ENCODE measurements at places on chromosomes 7 and 10.
A peak's percentile ranks its signal among the peaks of the same experiment; 100 is the strongest.

DNA sequence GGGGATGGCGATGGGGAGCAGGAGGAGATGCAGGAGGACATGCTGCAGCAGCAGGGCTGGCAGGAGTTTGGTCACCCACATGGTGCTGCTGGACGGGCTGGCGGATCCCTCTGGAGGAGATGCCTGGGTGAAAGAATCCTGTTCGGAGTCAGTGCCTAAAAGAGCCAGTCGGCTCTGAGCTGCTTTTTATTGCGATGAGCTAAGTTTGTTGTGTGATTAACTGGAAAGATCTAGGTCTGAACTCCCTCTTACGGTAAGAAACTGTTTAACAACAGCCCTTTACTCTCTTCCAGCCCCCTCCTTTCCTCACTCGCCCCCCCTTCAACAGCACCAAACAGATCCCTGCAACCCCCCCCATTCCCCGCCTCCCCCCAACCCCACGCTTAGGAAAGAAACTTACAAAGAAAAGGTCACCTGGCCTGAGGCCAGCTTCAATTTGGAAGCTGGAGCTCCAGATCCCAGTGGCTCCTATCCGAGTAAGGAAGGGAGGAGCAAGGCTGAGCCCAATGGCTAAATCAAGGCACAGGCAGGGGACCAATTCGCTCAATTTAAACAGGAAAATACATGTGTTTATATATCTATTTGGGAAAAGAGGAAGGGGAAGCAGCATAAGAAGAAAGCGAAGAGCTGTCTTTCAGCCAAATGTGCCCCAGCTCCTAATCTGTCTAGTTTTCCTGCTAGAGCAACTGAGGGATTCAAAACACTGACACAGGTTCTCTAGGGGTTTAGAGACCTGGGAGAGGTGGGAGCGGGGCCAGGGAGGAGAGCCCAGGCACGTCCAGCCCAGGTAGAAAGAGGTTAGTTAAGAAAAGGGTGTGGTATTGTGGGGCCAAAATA lies at the start of gene HGF:
HGF (minus strand) TSS at position 157 of the 837 bp plus-strand sequence; CDS start at position 81, 76 bp downstream.
- peak; percentile 32 for DNase-seq

DNA sequence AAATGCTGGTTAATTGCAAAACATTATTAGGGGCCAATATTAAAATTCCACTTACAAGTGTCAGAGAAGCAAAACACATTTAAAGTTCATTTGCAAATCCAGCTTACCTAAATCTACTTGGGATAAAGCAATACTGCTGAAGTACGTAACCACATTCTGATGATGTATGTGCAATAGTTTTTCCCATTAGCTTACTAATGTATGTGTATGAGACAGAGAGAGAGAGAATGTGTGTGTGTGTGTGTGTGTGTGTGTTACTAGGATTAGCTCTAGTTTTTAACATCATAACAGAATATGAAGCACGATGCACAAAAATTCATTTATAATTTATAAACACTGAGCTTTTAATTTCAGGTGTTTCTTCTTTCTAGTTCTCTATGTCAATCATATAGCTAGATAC lies 1074.2 kb upstream of the C7orf33 start:
- DNase-seq: no peak

DNA sequence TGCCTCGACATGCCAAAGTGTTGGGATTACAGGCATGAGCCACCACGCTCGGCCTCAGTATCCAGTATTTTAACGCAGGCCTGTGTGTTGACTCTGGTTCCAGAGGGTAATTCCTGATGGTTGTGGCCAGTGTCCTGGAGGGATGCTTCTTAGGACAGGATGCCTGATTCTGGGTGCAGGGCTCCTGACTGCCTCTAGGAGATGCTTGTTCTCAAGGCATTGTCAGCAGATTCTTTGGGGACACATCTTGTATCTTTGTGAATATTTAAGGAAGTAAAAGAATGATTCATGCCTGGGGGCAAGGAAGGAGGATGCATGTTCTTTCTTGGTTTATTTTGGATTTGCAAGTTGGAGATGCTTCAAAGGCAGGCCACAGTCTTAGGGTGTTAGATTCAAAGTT lies 2.2 kb downstream of the ZDHHC4 start:
- DNase-seq: no peak

GRCh38 chr7:149853157-149853556 lies 15.0 kb downstream of the ZNF862 start:
- DNase-seq: no peak

GRCh38 chr10:103599211-103599610 lies 105.7 kb downstream of the NEURL1 start:
- DNase-seq: no peak

- DNase-seq: no peak
Observed at GRCh38 chr7:151427705-151428377, 12.1 kb downstream of the CRYGN start.

- DNase-seq: no peak
Observed at GRCh38 chr10:116993610-116994009, 11.4 kb downstream of the SHTN1 start.

GRCh38 chr7:36280840-36281812 lies 108.5 kb upstream of the ANLN start:
- DNase-seq: peak; percentile 49

DNA sequence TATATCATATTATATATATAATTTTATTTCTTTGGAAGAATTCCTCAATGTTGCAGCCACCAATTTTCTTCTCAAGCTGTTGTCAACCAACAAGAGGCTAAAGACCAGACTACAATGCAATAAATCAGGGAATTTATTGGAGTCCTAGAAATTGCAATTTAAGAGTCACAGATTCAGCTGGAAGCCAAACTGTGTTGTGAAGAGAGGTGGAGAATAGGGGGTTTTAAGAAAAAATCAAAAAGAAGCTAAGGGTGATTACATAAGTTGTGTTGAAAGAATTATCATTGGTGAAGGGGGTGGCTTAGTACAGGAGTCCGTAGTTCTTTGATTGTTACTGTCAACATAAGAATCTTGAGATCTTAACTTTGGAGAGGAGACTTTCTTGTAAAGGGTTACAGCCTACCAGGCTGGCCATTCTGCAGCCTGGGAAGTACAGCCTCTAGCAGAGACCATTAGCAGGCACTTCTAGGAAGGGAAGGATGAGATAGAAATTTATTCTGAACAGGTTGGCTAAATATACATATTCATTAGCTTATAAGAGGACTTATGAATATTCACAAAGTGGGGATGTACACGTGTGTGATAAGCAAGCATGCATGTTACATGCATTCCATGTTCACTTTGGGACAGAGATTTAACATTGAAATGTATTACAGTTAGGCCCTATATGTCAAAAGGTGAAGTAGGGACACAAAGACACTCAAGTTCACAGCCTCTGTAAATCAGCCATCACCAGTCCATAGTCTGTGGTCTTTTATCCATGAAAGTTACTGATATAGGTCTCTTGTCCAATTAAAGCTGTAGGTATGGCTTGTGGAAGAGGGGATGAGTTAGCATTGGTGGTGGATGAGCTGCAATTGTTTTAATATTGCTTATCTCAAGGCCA lies 8.3 kb upstream of the TMEM168 start:
- DNase-seq: no peak

GRCh38 chr10:113047151-113047550 lies 97.1 kb downstream of the TCF7L2 start:
- no peak for DNase-seq

DNA sequence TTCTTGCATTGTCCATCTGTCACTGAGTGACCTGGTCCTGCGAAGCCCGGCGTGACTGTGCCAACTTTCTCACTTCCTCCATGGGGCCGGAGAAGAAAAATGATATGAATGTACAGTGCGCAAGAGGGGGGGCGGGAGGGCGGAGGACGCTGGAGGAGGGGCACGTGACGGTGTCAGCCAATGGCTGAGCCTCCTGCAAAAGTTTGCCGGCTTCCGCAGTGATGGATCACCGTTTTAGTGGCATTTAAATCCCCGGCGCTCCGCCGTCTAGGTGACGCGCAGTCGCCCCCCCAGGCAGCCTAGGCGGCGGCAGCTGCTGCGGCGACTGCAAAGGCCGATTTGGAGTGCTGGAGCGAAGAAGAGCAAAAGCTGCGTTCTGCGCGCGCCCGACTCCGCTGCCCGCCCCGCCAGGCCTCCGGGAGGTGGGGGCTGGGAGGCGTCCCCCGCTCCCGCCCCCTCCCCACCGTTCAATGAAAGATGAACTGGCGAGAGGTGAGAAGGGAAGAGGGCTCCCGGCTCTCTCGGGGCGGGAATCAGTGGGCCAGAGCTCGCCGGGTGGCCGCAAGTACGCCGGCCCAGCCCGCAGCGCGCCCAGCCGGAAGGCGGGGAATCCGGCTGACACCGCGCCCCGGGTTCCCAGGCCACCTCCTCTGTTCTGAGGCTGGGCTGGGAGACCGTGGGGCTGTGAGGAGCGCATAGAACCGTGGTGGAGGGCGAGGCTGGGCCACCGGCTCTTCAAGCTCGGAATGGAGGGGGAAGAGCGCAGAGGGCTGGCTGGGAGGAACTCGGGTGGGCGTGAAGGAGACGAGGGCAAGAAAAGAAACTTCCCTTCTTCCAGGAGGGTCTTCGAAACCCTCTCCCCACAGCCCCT lies at the start of gene HOXA1:
HOXA1 (minus strand) TSS at position 104 of the 871 bp plus-strand sequence; CDS start at position 16, 88 bp downstream.
- peak; percentile 63 for DNase-seq

GRCh38 chr7:50307368-50308032 lies 3.0 kb downstream of the IKZF1 start:
- DNase-seq: no peak

- no peak for DNase-seq
Observed at GRCh38 chr10:102410429-102411073, 8.0 kb downstream of the PSD start.

DNA sequence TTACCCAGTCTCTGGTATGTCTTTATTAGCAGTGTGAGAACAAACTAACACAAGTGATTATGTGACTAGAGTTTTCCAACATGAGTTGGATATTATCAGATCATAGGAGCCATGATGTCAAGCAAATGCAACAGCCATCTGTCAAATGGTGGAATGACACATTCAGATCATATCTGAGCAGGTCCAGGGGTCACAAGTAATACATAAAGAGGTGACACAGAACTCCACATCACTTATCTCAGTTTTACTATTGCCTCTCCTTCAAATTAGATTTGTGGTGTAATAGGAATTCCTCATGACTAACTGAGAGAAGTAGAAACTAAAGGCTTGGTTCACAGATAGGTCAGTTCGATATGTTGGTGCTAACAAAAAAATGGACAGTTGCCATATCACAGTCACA lies 12.2 kb upstream of the SAMD9L start:
- no peak for DNase-seq

- DNase-seq: no peak
Observed at GRCh38 chr7:66403564-66403963, 198.4 kb downstream of the TPST1 start.

- DNase-seq: no peak
Observed at GRCh38 chr7:159049266-159050025, 95.2 kb downstream of the VIPR2 start.

GRCh38 chr7:26550492-26550891 lies 258.8 kb downstream of the SNX10 start:
- no peak for DNase-seq

DNA sequence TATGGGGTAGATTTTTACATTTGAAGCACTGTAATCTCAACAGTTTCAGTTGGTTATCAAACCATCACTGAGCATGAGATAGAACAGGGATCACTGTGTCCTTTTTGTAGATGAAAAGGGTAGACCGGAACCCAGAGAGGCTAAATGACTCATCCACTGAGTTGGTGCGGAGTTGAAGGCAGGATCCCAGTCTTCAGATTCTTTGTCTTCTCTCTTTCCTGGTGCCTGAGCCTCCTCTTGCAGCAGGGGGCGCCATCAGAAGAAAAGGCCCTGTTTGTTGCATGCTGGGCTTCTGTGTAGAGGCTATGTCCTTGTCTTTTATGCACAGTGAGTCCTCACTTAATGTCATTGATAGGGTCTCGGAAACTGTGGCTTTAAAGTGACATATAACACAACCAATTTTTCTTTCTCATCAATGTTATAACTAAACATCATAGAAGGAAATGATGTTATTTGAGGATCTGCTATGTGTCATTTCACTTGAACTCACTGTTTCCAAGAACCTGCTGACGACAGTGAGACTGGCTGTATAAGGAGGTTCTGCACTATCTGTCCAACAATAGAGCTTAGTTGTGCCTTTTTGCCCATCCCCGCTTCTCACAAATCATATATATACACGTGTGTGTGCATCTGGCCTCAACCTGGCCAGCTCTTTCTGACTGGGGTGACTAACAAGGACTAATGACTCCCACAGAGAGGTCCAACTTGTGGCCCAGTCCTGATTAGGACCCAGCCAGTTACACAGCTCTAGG lies 14.3 kb downstream of the ZNF282 start:
- DNase-seq: no peak

DNA sequence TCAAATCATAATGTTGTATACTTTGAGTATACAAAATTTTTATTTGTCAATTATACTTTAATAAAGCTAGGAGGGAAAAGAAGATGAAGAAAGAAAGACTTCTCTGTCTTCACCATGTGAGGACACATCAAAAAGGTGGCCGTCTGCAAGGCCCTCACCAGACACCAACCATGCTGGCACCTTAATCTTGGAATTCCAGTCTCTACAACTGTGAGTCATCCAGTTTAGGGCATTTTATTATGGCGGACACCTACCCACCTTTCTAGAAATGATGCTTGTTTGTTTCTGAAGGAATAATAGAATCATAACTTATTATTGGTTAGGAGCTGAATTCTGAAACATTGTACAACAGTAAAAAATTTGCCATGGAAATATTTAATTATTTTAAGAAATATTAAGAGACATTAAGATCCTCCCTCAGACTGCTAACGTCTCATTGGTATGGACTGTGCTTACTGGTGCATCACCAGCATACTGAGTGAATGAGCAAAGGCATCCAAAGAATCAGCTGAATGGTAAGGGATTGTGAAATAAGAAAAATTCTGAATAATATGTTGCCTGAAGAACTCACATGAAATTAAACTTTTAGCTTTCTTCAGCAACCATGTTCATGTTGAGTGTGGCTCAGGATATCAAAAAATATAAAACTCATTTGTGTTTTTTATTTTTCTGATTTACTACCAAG lies 536.6 kb downstream of the HTR7 start:
- no peak for DNase-seq

GRCh38 chr10:44334621-44335184 lies 50.2 kb downstream of the CXCL12 start:
- DNase-seq: peak; percentile 32

DNA sequence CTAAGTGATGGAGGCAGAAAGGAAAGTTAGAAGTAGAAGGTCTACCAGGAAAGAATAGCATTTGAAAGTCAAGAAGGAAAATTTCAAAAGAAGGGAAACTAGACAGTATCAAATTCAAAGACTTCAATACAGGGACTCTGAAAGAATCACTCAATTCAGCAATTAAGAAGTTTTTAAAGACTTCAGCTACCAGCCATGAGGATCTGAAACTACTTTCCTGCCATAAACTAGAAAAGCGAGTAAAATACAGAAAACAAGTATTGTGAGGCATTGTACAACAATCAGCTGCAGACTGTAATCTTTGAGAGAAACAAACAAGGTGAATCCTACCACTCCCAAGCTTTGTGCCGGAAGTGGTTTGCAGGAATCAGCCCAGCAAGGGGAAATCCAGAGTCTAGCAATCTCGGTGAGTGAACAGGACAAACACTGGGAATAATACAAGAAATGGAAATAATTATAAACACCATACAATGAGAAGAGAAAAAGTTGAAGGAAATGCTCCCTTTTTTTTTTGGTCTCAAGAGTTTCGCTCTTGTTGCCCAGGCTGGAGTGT lies 62.4 kb downstream of the ARHGAP12 start:
- no peak for DNase-seq

- DNase-seq: no peak
Observed at GRCh38 chr10:53025172-53025711, 252.7 kb upstream of the MBL2 start.

All from fibroblast of skin of left quadriceps (primary cell).